Stimulated activated CD4-positive, alpha-beta T cell treated with anti-CD3 and anti-CD28 coated beads, Interleukin-12 subunit alpha, Interleukin-12 subunit beta, amount 100 ng/mL, for 24 hours (primary cell): ENCODE measurements at places on chromosomes 6 and 20.

GRCh38 chr6:159305804-159306537, 136.8 kb downstream of the FNDC1 start:
- no peak for DNase-seq

DNA sequence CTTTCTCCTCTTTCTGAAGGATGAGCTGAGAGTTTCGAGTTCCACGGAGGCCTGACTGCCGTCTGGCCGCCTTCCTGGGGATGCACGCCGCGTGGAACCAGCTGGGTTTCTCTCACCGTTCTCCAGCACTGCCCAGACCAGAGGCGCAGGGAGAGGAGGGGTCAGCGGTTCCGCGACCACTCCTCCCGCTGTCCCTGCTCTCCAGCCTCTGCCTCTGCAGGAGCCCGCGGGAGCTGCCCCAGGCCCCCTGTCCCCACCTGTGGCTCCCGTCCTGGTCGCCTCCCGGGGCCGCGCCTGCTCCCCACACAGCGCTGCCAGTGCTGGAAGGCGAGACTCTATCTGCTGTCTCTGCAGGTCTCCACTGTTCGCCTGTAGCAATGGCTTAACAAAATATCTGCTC, 106.8 kb upstream of the AFDN start:
- DNase-seq, result no peak

DNA sequence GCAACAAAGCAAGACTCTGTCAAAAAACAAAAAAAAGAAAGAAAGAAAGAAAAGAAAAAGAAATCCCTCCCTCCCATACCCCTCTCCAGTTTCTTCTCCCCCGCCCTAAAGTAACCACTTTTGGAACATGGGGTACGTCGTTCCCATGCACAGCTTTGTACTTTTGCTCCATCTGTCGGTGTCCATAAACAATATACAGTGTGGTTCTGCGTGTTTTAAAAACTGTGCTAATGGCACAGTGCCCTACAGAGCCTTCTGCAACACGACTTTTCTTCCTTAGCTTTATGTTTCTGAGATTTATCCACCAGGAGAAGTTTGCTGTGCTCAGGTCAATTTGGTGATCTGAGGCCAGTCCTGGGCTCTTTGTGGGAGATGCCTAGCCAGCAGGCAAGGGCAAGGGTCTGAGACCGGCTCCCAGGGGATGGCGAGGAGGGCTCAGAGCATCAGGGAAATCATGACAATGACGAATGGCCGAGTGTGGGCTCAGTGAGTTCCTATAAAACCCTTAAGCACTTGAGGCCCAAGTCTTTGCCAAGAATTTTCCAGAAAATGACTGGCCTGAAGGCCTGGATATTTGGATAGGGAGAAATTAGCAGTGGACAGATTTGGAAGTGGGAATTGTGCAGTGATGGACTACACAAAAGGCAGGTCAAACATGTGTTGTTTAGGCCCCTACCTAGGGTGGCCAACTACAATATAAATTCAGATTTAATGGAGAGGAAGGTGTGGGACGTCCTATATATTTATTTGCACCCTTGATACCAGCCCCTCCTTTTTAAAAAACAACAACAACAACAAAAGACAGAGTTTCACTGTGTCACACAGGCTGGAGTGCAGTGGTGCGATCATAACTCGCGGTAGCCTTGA, 1.9 kb upstream of the BCAS4 start:
- DNase-seq, result no peak

- no peak for DNase-seq
Measured at GRCh38 chr20:44039147-44039546, 124.5 kb downstream of the TOX2 start.

GRCh38 chr6:154070657-154071056, 31.6 kb downstream of the OPRM1 start:
- no peak for DNase-seq

- DNase-seq, result no peak
Measured at GRCh38 chr6:129211626-129212025, 328.7 kb downstream of the LAMA2 start.

DNA sequence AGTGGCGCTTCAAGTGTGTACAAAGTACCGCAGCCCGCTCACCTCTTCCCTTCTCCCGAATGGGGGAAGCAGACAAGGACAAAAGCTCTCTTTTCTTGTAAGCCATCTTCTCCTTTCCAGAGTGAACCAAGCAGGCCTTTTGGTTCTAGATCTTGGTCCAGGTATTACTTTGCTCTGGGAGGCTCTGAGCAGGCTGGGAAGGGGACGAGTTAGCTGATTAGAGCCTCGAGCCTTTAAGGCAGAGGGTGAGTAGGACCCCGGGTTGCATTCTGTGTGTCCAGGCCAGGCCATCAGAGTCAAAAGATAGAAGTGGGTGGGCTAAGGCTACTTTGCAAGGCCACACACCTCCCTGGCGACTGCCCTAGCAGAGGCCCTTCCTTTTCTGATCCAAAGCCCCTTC, 57.6 kb downstream of the GTF2H5 start:
- no peak for DNase-seq

- no peak for DNase-seq
Measured at GRCh38 chr20:41247523-41248367, 69.8 kb downstream of the ZHX3 start.
